ENCODE measurements at places on chromosomes 11 and 22.

DNA sequence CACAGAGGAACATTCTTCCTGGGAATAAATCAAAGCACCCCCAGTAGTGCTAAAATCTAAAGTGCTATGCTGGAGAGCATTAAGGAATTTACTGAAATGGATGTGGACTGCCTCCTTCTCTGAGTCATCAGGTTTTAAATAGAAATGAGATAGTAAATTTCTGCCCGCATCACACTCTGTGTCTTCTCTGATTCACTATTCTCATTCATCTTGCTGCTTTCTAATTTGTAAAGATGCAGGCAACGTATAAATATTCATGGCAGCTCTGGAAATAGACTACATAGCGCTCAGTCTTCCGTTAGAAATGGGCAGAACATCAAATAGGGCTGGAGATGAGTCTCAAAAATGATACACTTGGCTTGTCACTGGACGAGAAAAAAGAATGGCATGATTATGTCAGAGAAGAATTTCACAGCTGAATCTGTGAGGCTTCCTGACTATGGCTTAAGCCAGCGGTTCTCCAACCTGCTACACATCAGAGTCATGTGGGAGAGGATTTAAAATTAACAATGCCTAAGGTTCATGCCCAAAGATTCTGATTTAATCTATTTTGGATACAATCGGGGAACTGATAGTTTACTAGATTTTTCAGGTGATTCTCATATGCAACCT lies 178.2 kb downstream of the LRRC4C start:
- no peak for DNase-seq

- no peak for DNase-seq
These were observed 51.9 kb downstream of the SLC1A2 start for GRCh38 chr11:35367491-35367890.

- no peak for DNase-seq
These were observed 2.0 kb downstream of the CTNND1 start for GRCh38 chr11:57763568-57763967.

- no peak for DNase-seq
These were observed 81.2 kb downstream of the OR5AK2 start for GRCh38 chr11:57069942-57070341.

GRCh38 chr11:113664981-113665710 lies 41.0 kb downstream of the TMPRSS5 start:
- no peak for DNase-seq

- no peak for DNase-seq
These were observed 78.8 kb downstream of the LIF start for GRCh38 chr22:30167734-30168133.

DNA sequence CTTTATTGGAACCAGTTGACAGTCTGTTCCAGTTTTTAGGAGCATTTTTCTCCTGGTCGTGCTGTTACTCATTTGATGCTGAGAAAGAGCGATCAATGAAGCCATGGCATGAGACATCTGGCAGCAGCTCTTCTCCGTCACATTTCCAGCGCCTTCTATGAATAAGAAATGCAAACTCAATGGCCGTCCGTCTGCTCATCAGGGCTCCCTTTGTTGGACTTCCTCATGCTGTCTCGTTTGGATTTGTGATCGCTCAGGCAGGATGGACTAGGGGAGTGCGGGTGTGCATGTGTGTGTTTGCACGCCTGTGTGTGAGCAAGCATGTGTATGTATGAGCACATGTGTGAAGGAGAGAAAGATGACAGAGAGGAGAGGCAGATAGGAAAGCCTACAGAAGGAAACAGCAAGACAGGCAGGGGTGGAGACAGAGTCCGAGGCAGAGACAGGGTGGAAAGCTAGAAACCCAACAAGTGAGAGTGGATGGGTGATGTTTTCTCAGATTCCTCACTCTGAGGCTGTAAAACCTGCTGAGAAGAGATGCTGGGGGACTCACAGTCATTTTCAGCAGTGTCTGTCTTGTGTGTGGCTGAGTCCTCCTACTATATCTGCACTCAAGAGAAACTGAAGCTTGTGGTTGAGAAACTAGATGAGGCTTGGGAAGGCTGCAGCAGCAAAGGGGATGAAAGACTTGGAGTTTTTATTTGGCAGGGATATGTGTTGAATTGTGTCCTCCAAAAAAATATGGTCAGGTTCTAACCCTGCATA lies 56.0 kb upstream of the CLMP start:
- no peak for DNase-seq

DNA sequence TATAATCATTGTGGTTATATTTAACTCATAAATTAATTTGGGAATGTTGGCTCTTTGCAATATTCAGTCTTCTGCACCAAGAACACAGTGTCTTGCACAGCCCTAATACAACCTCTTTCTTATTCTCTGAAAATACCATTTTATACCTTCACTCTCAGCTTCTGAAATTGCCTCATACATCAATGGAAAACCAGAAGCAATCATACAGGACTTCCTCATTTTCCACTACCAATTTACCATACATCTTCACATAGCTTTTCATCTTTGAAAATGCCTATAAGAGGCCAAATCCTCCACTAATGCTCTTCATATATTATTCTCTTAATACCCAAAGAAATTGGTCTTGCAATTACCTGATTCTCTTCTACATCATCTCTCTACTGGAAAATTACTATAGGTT lies 4.3 kb upstream of the OR2AG1 start:
- no peak for DNase-seq

GRCh38 chr11:399731-400211 lies 5.8 kb downstream of the PKP3 start:
- DNase-seq = no peak

- no peak for DNase-seq
These were observed 69.1 kb upstream of the PPARA start for GRCh38 chr22:46081036-46081830.

- no peak for DNase-seq
These were observed 45.0 kb upstream of the FTH1 start for GRCh38 chr11:62012451-62012831.

GRCh38 chr11:119780222-119780953 lies 51.4 kb upstream of the NECTIN1 start:
- no peak for DNase-seq

DNA sequence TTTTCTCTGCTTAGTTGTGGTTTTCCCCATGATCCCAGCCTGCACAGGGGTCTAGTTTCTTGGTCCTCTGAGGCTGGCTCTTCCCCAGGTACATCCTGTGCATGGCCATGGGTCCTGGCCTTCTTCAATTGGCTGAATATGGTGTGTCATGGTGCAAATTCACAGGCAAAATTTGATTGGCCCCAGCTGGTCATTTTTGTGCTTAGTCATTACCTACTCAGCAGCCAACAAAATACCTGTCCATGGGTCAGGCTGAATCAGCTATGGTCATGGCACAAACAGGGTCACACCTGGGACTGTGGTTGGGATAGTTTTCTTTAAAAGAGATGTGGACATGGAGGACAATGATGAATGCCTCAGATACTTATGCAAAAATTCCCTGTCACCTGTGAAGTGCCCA lies 85.7 kb downstream of the CSNK2A3 start:
- no peak for DNase-seq

DNA sequence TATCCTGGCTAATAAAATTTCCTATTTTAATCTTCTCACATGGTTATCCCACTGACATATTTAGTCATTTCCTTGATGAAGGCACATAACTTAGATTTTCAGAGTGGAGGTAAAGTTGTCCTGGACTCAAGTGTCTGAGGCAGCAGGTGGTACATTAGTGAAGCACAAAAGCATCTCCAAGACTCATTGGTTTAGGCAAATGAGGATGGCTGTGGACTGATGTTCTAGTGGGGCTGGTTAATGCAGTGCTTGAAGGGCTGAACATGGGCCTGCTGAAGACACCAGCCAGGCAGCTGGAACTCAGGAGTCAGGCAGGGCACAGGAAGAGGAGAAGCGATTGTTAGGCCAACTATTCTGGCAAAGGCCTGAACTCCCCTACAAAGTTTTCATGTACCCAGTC lies 76.3 kb upstream of the SESN3 start:
- DNase-seq = no peak

DNA sequence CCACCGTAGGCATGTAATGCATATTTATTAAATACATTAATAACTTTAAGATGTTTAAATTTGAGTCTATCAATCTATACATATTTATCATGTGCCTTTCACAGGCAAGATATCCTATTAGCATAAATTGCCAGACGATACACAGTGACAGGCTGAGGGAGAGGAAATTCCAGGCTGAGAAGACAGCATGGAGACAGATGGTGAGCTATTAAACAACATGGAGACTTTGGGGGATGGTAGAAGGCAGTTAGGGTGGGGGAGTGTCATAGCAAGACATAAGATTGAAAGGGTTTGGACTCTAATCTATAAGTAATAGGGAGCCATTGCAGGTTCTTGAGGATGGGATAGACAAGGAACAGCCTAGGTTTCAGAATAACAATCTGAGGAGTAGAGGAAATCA lies 138.5 kb downstream of the NXPE2 start:
- no peak for DNase-seq

- no peak for DNase-seq
These were observed 564.5 kb upstream of the ISX start for GRCh38 chr22:34501366-34501965.

DNA sequence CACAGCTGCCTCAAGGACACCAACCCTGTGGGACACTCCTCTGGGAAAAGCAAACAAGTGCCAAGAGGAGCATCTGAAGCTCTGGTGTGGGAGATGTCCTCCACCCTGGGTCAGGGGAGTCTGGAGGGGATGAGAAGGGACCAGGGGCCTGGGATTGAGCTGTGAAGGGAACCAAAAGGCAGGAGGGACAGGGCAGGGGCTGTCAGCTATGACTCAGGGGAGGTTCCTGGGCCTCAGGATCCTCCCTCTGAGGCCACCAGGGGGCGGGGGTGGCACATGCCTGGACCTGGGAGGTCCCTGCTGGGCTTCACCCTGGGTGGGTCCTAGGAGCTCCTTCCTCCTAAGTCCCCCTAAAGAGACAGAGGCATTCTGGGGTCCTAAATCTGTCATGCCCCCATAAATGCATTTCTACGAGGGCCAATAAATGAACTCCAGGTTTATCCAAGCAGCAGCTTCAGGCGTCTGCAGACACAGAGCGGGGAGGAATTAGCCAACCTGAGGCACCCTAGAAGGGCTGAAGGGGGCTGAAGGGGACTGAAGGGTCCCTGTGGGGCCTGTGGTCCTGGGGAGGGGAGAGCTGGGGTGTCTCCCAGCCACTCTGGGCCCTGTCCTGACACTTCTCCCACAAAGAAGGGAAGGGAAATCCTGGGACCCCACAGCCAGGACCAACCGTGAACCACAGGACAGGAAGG lies 31.9 kb upstream of the IGLL5 start:
- no peak for DNase-seq

GRCh38 chr11:118046964-118047700 lies 29.7 kb upstream of the TMPRSS4 start:
- no peak for DNase-seq

DNA sequence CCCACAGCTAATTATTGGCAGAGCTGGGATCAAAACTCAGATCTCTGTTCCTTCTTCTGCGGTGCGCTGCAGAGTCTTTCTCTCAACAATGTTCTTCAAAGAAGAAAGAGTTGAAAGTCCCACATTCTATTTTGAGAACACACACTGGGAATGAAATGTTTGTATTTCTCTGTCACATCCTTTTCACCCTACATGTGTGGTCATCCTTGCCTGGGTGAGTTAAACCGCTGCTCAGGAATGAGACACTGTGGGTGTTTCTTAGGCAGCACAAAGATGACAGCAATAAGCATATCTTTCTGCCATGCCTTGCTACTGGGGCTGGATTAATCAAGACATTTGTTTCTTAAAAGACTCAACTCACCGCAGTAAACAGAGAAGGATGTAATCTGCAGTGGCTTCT lies 222.6 kb downstream of the LARGE1 start:
- DNase-seq = no peak

DNA sequence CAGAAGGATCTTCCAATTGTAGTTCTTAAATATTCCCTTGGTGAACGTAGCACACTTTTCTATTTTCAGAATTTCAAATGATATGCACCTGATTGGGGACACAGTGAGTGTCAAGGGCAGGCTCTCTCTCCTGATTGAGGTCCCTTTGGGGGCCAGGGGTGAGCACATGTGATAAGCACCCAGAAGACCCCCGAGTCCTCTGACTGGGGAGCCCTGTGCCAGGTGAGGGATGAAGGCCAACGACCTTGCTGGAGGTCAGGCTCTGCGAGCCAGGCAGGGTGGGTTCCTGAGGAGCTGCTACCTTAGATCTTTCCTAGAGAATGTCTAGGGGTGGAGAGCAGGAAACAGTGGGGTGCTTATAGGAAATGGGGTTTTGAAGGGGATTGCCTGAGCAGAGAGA lies 1253.9 kb downstream of the BRD1 start:
- DNase-seq = no peak

- DNase-seq = no peak
These were observed 41.1 kb downstream of the RBFOX2 start for GRCh38 chr22:35987487-35987886.

DNA sequence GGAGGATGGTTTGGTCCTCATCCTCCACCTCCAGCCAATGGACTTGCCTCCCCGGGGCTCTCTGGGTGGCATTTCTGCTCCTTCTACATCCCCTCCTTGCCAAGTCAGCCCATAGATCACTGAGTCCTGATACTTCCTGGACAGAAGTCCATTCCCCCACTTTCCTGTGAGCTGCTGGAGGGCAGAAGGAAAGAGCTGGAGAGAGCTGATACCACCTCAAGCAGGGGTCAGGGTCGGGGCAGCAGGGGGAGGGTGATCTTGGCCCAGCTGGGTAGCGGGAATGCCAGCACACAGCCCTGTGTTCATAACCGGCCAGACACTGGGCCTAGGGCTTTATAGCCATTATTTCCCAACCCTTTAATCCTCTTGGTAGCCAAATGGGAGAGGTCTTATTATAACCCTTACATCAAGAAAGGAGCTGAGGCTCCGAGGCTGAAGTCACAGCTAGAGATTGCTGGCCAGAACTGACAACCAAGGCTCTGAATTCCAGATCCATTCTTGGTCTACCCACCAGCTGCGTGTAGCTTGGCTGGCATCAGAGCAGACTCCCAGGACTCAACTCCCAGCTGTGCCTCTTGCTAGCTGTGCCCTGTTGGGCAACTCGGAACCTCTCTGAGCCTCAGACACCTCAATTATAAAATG lies 39.9 kb downstream of the CD6 start:
- DNase-seq = no peak

DNA sequence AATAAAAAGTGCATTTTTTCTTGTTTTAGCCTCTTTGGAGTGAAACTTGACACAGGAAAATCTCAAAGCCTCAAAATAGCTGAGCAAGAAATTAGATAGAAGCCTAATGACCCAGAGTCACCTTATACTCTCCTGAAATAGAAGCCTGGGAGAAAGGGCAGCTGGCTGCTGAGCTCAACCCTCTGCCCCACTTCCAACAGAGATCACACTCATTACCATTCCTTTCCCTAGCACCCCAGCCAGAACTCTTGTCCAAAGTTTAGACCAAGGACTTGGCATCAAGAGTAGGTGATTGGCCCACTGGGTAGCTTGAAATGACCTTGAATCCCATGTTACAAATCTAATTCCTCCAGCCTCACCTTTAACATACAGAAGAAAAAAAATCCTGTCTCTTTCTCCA lies 62.7 kb upstream of the AMOTL1 start:
- no peak for DNase-seq

Data from NT2/D1 (cell line).